ENCODE measurements at places on chromosomes 6 and 20.

DNA sequence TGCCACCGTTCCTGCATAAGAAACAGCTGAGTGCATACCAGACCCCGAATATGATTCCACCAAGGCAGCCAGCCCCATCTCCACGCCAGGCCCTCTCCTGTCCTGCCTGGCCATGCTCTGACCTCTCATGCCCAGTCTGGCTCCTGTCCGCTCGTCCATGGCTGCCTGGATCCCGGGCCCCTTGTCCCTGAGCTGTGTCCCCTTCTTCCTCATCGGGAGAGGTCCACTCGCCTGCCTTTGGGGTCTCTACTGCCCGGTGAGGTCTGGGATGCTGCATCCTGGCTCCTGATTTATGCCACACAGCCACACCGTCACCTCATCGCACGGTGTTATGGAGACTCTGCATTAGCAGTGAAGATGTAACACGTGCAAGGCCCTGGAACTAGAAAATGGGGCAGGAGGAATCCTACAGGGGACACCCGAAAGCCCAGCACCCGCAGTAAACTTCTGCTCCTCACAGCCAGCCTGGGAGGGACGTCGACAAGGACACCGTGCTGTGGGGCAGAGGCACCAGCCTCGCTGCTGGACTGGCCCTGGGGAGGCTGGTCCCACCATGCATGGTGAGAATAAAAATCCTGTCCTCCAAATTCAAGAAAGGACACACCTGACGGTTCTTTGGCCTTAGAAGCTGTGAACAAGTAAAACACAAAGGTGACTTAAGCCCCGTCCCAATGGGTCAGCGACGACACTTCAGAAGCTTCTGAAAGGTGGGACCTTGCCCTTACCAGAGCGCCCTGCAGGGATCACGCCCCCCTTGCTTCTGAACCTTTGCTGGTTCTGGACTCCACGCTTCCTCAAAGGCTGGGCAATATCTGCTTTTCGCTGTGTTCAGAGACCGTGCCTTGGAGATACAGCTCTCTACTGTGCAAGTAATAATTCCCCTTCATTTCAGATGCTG is 103.0 kb downstream of the DLL1 start:
- DNase-seq = no peak

DNA sequence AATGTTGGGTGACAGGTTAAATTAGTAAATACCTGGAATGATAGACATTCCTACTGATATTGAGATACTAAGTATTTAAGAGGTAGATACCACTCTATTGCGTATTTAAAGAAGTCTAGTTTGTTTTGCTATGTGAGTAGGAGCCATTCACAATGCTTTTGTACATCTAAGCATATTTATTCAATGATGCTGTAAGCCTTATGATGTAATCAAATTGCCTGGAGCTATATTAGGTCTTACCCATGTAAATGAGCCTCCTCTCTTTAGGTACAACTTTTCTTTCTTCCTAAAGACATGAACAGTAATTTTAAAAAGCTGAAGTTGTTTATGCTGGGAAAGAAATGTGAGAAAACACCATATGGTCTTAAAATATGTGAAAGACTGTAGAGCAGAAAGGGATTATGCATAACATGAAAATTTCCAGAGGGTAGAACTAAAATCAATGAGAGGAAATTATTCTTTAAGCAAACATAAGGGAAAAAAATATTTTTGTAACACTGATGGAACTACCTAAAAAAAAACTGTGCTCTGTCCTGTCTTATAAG is 526.7 kb downstream of the EPHA7 start:
- no peak for DNase-seq

- no peak for DNase-seq
These were observed 404.5 kb downstream of the SYNE1 start for GRCh38 chr6:152232501-152233151.

DNA sequence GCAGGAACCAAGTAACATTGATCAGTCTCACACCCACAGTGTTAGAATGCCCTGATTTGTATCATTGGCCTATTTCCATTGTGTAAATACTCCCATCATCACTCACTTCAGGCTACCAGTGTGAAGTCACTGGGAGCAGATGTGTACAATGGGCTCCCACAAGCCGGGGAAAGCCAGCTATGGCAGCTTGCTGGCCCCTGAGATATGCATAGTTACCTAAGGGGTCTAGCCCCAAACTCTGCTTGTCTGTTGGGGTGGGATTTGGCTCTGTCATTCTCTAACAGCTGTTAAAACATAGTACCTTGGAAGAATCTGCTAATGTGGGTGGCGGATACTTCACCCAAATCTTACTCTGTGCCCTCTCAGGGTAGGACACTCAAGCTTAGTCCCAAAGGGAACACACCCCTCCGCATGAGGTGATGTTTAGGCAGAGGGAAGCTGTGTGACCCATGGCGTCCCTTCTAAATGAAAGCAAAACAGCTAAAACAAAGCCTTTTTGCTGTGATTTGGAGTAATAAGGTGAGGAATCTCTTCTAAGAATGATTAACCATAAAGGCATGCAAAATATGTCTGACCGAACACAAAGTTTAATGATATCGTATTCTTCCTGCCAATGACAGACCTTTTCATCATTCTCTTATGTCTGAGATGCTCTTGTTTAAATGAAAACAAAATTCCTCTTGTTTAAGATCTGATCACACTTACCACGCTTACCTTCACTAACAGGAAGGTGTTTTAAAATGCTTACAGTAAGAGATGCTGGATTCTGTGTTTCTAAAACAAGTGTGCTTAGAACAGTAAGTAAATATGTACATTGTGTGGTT is 45.9 kb upstream of the PXDC1 start:
- DNase-seq = no peak

GRCh38 chr6:75624988-75625387 is 23.3 kb downstream of the SENP6 start:
- no peak for DNase-seq

- peak; percentile 70 for DNase-seq
These were observed 1.9 kb upstream of the TBX18 start for GRCh38 chr6:84766118-84766798.

DNA sequence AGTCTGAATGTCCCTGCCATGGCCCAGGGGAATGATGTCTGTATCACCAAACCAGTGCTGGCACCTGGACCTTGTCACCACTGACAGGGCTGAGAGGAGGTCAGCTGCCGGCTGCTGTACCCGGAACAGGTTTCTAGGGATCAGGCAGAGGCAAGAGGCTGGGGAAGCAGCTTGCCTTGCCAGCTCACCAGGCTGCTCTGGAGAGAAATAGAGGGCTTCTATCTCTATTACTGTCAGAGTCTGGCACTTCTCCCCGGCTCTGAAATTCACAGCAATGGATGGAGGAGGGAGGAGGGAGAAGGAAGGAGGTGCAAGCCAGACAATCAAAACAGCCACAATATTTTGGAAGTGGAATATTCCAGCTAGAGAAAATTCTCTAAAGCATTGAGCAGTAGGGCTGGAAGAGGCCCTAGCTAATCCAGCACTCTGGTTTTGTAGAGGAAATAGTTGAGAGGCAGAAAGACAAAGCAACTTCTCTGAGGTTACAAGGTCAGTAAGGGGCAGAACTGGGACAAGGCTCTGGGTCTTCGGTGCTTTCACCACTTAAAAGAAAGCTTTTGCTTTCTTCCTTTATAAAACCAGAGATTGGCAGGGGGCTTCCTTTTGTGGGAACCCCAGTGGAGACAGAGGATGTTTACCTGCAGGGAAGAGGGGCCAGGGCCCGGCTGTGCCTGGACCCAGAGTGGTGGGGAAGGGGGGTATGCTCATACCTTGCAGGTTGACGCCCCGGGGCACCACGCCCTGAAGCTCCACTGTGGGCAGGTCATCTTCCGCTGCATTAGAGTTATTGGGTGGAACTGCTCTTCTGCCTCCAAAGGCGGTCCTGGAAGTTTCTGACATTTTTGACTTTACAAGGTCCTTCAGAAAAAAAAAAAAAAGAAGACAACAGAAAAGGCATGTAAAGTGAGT is 2.4 kb downstream of the F13A1 start:
- peak; percentile 51 for DNase-seq

GRCh38 chr20:23149623-23150279 is 63.6 kb upstream of the CD93 start:
- peak; percentile 30 for DNase-seq

DNA sequence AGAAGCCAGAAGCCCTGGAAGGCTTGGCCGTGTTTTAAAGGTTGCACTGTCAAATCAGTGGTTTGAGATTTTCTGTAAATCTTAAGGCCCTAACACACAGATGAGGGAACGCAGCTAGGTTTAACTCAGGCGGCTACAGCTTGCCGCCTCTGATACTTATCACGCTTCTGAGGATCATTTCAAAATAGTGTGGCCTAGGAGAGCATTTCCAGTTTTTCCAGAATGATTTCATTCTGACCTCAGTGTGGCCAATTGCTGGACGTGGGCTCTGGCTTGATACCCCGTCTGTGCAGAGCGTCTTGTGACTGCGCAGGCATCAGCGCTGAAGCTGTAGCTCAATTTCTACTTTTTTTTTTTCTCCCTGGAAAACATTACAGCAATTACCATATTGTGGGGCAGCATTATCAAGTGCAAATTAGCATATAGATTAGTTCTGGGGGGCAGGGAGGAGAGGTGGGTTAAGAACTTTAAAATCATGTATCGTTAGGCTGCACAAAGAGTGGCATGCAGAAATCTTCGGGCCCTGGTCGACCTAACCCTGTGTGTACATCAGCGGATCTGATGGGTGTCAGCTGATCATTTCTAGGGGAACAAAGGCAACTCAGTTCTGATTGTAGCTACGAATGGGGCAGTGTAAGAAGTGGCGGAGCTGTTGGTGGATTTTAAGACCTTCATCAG is 105.0 kb upstream of the EEF1E1 start:
- DNase-seq = no peak

DNA sequence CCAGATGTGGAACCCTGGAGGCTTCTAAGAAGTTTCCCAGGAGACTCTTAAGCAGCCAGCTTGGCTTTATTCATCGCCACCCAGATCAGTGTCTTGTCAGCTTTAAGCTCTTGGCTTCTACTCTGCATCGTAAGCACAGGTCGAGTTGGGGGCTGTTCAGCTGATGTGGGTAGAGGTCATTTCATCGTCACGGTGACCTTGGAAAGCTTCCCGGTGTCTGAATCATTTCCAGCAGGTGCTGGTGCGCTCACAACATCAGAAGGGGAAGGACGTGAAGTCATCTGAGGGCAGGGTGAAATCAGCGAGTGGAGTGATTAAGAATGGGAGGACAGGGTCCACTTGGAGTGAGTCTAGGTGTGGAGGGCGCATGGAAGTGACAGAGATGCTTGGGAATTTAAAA is 112.6 kb downstream of the SASH1 start:
- peak; percentile 23 for DNase-seq
